Fibroblast of the aortic adventitia (primary cell): ENCODE measurements at places on chromosomes 4 and X.

- no peak for DNase-seq
These were observed at the start of gene GATA1 for GRCh38 chrX:48786341-48786800. Gene GATA1 (plus strand): TSS chrX:48786590. CDS start chrX:48791110, 4,520 bp downstream.

- DNase-seq = no peak
These were observed 215.5 kb downstream of the SPATA18 start for GRCh38 chr4:52266537-52267137.

- no peak for DNase-seq
These were observed 152.5 kb upstream of the STX18 start for GRCh38 chr4:4694296-4694772.

GRCh38 chr4:8232748-8233147 is 33.7 kb downstream of the SH3TC1 start:
- no peak for DNase-seq

- no peak for DNase-seq
These were observed 87.3 kb downstream of the ADRA2C start for GRCh38 chr4:3853388-3854035.

DNA sequence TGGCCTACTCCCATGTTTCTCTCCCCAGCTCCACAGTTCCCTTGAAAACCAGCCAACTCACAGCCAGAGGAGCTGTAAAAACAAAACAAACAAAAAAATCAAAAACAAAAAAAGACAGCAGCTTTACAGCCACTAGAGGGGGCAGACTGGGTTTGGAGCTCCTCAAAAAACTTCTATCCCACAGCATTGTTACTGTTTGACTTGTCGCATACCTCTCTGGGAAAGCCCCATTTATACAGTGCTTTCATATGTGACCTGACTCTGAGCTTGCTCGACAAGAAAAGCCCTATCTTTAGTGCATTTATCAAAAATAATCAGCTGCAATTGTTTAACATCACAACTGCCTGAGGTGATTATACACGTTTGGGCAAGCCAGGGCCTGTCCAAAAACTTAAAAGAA is 21.6 kb downstream of the TSPAN6 start:
- peak; percentile 70 for DNase-seq

GRCh38 chr4:95546866-95547714 is 1.7 kb downstream of the UNC5C start:
- no peak for DNase-seq

DNA sequence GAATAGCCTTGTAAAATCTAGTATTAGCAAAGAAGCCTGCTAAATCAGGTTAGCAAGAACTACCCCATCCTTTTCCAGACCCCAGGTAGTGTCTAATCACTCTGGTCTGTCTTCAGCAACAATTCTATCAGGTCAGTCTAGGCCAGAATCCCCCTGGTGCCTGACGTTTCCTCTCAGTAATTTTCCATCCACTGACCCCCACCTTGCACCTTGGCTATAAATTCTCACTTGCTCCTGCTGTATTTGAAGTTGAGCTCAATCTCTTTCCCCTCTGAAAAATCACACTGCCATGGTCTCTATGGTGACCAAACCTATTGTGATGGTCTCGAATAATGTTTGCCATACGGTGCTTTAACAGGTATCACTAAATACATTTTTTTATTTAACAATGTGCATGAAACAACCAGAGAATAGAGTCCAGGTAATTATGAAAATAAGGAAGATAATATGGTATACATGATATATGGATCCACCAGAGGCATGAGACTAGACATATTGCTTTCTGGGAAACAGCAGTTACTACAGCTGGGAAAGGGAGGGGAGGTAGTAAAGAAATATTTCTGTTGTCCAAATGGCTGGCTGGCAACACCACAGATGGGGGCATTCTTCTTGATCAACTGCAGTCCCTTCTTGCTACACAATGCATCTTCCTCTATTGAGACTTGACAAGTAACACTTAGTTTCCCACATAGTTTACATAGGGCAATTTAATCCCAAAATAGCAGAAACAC is 33.8 kb downstream of the CXCL1 start:
- no peak for DNase-seq

DNA sequence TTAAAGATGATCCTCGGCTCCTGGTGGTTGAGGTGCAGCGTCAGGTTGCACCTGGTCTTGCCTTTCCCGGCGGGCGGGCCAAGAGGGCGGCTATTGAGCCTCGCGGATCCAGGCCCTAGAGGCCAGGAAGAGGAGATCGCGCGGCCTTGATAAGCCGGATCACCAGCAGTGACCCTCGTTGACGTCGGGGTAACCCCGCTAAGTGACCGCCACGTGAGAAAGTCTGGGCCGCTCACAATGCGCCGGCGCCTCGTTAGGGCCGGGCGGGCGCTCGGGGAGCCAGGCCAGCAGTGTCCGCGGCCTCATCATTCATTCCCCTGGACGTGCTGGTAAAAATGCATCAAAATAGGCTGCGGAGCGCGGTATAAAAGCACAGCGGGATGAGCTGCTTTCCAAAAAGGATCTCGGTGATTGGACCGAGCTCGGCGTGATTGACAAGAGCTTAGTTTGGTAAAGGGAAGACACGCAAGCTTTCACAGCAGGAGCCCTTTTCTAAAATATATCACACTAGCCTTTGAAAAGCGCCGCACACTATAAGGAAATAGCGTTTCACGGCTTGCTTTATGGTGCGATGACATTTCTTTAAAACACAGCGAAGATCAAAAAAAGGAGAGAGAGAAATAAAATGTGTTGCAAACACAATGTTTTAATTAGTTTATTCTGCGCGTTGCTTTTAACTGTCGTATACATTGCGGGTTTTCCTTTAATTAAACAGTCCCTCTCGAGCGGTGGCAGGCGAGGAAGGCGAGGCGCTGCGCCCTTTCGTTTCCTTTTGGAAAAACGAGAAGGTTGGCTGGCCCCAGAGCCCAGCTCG is 15.9 kb upstream of the ZIC3 start:
- no peak for DNase-seq

DNA sequence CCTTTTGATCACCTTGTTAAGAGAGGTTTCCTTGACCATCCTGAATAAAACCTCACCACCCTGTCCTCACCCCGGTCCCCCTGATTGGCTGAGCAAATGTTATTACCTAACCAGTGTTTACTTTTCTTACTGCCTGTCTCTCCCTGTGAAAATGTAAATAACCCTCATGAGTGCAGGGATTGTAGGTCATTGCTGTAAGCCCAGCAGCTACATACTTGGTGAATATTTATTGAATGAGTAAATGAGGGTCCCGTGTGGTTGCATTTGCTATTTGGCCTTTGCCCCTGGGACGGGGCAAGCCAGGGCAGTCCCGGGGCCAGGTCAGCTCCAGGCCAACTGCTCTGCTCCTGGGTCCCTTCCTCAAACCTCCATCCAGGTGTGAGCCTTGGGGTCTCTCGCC is 55.5 kb upstream of the CLCN4 start:
- no peak for DNase-seq

DNA sequence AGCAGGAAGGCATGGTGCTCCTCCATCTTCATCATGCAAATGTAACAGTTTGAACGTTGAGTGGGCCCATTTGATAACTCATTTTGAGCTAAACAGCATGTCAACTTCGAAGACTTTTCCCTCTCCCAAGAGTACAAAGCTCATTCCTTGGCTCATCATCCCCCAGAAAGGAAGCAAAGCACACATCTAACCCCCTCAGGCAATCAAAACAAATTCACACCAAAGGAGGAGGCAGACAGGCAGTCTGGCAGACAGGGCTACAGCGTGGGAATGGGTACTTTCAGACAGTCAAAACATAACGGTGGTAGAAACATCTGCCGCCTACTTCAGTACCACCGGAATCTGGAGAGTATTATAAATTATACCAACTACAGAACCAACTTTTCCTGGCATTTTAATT is 81.7 kb downstream of the PCDH19 start:
- DNase-seq = no peak

DNA sequence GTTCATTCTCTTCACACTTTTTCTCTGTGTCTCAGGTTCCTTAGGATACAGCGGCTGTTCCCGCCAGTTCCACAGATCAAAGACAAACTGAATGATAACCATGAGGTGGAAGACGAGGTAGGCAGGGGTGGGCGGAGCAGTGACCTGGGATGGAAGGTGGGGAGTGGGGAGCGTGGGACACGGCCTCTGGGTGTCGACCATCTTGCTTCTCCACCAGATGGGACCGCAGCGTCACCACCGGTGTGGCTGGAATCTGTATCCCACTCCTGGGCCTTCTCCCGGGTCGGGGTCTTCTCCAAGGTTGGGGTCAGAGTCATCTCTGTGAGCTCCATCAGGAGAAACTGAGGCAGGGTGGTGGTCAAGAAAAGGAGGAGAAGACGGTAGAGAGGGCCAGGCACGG is 31.2 kb upstream of the IL3RA start:
- DNase-seq = no peak

DNA sequence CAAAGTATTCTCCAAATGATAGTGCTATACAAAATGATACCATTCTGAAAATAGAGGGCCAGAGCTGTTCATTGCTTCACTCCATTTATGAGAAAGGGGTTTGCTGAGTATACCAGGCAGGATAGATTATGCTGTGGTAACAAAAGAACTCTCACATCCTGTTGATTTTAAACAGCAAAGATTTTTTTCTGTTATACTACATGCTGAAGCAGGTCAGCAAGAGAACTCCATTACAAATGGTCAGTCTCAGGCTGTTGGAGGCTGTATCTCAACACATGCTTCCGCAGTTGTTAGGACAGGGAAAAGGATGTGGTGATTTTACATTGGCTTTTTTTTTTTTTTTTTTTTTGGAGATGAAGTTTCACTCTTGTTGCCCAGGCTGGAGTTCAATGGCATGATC is 13.7 kb upstream of the KLHL5 start:
- DNase-seq = peak; percentile 9
